CD4-positive, alpha-beta T cell treated with Interleukin-21 for 1 hour (primary cell): ENCODE measurements at places on chromosomes 3 and 15.

DNA sequence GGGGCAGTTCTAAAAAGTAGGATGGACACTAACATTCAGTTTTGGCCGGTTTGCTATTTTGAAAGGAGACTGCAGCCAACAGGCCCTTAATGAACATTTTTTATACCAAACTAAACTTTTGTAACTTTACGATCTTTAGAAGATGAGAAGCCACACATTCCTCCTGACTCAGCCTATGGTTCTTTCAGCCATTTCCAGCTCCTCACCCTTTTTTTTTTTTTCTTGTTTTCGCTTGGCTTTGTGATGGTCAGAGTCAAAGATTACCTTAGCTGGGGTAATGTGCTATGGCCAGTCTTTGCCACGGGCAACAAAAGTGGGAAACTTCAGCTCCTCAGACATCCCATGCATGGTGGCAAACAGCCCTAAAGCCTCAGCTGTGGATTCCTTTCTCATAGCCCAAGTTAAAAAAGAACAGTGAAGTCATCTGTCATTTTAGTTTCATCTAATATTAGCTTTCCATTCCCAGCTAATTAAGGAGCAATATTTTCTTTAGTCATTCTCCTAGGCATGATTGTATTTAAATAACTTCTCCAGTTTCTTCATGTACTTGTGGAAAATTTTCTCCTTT lies 368.7 kb downstream of the MFSD1 start:
- DNase-seq = no peak

- DNase-seq = no peak
These were observed 65.2 kb downstream of the MYLK start for GRCh38 chr3:123818921-123819429.

DNA sequence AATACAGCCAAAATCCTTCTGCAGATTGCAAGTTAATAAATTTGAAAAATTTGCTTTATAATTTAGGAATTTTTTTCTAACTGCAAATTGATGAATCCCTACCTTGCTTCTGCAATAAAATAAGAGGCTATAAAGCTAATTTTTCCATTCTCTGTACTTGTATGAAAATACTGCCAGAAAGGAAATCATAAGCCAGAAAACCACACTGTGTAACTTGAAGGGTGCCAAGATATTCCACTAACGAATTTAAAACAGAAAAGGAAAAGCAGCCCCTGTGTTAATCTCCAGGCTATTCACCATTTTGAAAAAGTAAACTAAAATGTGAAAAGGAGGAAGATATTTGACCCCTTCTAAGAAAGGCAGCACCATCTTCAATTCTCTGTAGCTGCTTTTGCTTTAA lies 557.9 kb upstream of the ZNF385D start:
- DNase-seq = no peak

- no peak for DNase-seq
These were observed 9.6 kb downstream of the KBTBD13 start for GRCh38 chr15:65085990-65086679.

GRCh38 chr15:27238209-27238608 lies 267.2 kb downstream of the GABRG3 start:
- no peak for DNase-seq

DNA sequence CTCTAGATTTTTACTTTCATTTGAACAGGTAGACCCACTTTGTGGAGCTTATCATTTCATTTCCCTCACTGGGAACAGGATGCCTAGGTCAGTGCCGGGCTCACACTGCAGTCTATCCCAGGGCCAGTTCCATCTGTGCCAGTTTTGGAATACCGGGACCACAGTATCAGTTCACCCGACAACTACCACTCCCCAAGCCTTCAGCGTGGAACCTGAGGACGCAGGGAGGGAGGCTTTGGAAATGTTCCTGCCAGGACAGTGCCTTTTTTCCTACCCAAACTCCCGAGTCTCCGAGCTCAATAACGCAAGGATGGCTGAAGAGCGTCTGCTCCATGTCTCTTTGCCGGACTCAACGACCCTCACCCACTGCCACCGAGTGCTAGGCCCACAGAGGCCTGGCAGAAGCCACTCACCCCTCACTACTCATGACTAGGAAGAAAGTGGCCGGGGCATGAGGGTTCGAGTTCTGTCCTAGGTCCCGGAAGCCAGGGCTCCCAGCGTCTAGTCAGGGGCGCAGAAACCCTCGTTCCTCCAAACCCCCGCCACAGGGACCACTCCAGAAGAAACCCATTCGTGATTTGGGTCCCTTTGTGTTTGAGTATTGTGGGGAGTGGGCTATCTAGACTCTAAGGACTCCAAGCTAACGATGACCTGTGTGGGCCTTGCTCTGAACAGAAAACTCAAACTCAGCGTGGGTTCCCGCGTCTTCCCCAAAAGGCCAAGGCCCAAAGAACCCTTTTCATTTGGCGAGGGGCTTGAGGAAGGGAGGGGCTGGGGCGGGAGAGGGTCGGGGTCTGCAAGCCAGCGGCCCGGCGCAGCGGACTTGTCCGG lies 11.4 kb downstream of the ZIC1 start:
- DNase-seq = no peak

- DNase-seq = peak; percentile 64
These were observed 6.0 kb upstream of the SLC28A1 start for GRCh38 chr15:84878504-84878903.

DNA sequence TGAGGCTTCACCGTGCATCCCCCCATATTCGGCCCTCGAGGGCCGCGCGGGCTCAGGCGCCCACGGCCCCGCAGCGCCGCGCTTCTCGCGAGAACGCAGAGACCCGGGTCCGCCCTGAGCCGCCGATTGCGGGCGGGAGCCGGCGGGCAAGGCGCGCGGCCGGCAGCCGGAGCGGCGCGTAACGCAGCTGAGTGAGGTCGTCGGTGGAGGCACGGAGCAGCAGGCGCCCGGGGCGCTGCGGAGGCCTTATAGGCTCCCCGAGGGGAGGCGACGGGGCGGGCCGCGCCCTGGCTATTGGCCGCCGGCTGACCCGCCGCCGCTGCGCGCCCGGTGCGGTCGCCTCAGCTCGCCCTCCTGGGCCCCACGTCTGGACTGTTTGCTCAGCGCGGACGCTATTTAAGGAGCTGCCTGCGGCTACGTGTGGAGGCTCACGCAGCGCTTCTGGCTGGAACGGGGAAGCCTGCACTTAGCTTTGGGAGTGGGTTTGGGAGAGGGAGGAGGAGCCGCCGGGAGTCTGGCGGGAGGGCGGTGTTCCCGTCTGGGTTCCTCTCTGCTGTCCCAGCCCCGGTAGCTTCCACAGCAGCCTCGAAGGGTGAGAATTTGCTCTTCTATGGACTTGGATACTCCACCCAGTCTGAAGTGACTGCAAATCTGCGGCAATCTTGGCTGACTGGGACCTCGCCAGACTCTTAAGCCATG lies at the start of gene PLOD2:
PLOD2 (minus strand) TSS at position 221 of the 699 bp plus-strand sequence; CDS start at position 26, 195 bp downstream.
- DNase-seq = no peak

DNA sequence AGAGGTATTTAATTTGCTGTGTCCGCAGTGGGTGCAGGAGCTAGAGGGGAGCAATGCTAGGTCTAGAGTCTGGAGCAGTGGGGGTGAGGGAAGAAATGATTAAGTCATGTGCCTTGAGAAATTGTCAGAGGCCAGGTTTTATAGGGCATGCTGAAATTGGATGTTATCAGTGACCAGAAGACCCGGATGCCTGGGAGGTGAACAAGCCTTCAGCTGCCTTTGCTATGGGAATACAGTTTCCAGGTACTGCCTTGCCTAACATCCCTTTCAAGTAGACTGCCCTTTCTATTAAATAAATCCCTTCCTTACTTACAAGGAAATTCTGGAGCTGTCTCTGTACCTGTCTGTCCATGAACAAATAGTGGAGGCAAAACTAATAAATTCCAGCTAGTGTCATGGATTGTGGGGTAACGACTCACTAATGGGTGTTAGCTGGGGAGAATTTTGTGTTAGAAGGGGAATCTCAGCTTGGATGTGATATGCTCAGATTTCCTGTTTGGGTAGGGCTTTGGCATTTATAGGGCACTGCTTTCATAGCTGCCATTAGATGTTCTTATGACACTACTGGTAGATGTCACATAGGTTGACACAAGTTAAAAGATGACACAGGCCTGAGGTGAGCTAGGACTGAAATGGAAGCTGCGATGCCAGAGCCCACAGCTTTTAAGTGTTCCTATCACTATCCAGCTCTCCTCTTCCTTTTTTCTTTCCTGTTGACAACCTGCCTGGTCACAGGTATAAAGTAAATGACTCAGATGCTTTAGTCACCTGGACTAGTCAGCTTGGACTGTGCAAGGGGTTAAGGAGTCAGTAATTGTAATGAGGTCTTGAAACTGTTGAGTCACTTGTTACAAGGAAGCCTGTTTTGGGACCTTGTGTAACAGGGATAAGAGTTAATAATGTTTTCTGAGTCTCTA lies 21.3 kb downstream of the CHD2 start:
- DNase-seq = no peak

DNA sequence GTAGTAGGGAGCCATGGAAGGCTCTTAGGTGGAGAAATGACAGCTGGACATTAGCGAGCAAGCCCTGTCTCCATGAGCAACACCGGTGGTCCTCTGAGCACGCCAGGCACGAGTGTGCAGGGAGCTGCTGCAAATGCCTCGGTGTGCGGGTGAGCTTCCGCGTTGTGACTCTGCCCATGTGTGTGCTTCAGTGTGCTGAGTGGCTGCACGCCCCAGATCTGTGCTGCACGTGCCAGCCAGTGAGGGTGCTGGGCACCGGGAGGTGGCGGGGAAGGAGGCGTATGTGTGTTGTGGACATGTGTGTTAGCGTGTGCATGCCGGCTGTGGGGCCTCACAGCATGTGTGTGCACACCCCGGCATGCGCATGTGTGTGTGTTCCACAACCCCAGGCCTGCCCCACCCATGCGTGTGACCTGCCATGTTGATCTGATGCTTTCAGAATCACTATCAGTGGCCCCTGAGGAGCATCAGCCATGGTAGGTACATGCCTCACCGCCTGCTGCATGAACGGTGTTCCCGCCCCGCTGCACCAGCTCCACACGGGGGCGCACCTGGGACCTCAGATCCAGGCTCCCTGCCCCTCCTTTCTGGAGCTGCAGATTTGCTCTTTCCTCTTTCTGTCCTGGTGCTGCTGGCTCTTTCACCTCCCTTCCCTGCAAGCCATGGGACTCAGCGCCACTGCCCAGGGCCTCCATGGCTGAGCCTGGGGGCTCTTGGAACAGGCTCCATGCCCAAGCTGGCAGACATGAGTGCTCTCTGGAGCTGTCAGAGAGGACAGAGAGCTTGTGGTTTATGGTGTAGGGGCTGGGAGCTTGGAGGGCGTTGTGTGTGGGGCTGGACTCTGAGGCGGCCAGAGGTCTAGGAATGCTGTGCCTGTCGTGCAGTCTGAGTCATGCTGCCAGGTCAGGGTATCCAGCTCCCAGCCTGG lies 169.4 kb downstream of the TBC1D2B start:
- peak; percentile 8 for DNase-seq

GRCh38 chr3:50138266-50139200 lies 16.6 kb upstream of the SEMA3F start:
- no peak for DNase-seq

GRCh38 chr15:44102675-44103254 lies 92.3 kb downstream of the FRMD5 start:
- DNase-seq = no peak

DNA sequence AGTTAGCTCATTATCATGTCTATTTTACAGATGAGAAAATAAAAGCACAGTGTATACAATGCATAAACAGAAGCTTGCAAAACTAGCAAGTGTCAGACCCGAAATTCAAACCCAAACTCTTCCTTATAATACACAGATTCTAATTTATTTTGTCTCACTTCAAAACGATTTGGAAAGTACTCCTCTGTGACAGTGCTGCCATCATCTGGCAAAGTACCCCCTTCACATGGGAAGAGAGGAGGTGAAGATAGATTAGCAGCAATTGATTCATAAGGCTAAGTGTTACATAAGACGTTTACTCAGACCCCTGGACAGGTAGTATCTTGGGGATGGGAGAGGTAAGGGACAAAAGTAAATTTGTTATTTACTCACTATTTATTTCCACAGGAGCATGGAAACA lies 744.0 kb upstream of the SGO1 start:
- DNase-seq = no peak

GRCh38 chr3:113214917-113215595 lies 3.7 kb downstream of the BOC start:
- no peak for DNase-seq

DNA sequence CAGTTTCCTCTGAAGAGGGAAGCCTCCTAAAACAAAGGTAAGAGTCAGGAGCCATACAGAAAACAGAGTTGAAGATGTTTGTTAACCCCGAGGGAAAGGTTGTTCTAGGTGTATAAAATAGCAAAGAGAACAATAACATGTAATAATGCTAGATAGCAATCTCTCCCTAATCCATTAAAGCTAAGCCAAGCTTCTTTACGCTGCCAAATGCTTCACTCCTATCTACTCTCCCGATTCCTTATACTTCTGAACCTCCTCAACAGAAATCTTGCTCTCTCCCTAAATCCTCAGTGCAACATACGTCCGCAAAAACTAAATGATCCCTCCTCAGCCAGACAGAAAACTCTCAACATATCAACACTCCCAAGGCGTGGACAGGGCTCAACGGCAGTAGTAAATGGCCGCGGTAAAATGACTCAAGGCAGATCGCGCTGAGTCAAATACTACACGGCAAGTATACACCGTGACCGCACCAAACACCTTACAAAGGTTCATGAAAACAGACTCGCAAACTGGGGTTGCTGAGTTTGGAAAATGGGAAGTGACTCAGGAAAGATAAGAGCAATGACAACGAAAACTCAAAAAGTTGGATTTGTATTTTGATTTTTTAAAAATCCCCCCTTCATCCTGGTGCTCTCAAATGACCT lies 682 bp downstream of the CLDND1 start:
- DNase-seq = peak; percentile 55

- no peak for DNase-seq
These were observed 391.0 kb upstream of the RARB start for GRCh38 chr3:25037049-25037547.

DNA sequence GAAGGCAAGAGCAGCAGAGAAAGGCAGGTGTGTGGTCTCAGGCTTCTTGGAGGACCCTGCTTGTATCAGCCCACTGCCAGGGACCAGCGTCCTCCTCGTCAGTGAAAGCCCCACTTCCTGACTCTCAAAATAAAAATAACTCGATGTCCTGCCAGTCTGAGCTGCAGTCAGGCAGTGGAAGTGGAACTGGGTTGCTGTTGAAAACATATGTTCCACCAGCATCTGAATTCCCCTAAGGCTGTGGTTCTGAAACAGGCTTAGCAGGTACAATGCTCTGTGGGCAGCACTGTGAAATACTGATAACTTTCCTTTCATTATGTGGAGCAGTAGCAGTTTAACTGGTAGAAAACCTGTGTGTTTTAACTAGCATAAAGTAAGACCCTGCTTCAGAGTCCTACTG lies 121.6 kb upstream of the EIF1B start:
- no peak for DNase-seq

DNA sequence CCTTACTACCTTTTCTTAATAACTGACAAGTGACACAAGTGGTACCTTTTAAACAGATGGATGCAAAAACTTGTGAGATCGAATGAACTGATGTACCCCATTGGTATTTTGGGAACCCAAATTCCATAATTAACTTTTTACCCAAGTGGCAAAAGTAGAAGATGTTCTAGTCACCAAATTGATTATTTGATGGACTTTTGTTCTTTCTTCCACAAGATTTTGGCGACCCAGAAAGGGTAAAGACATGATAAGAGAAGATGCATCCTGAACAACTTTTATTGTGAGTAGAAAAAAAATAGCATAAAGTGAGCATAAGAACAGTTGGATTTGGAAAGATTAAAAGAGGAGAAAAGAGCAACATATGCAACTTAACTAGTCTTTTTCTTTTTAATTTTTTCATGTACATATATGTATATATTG lies 159.5 kb downstream of the TIGIT start:
- DNase-seq = no peak
